Effector memory CD8-positive, alpha-beta T cell (primary cell): ENCODE measurements at places on chromosomes 5 and 9.

- no peak for DNase-seq
Measured at GRCh38 chr9:4098031-4098430, 201.8 kb downstream of the GLIS3 start.

DNA sequence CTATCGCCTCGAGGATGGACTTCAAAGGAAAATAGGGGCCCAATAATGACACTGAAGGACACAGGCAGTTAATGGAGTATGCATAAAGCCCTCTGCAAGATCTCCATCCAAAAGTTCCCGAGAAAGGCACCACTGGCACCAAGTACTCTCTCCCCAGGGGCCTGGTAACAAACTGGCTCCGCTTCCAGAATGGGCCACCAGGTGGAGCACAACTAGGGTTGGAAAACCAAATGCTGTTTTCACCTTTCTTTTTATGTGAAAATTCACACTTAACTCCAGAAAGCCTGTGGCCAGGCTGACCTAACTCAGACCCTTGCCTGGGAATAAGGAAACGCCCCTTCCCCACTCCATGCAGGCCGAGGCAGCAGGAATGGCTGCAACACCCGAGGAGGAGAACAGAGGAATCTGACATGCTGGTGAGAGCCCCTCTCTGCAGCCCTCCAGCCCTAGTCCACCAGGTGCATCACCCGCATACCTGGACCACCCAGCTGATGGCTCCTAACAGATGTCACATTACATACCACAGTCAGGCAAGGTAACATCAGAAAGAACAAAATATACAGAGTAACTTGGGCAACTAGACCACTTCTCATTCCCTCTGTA is 42.8 kb downstream of the CAMSAP1 start:
- DNase-seq: peak; percentile 62

- DNase-seq: no peak
Measured at GRCh38 chr9:134128727-134129679, 6.9 kb upstream of the WDR5 start.

GRCh38 chr5:59540366-59540765 is 353.2 kb downstream of the PDE4D start:
- DNase-seq: no peak

DNA sequence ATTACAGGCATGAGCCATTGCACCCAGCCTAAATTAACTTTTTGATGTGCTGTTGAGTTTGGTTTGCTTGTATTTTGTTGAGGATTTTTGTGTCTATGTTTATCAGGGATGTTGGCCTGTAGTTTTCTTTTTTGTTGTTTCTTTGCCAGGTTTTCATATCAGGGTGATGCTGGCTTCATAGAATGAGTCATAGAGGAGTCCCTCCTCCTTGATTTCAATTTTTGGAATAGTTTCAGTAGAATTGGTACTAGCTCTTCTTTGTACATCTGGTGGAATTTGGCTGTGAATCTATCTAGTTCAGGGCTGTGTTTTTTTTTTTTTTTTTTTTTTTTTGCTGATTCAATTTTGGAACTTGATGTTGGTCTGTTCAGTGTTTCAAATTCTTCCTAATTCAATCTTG is 1164.3 kb upstream of the DMAC1 start:
- no peak for DNase-seq

DNA sequence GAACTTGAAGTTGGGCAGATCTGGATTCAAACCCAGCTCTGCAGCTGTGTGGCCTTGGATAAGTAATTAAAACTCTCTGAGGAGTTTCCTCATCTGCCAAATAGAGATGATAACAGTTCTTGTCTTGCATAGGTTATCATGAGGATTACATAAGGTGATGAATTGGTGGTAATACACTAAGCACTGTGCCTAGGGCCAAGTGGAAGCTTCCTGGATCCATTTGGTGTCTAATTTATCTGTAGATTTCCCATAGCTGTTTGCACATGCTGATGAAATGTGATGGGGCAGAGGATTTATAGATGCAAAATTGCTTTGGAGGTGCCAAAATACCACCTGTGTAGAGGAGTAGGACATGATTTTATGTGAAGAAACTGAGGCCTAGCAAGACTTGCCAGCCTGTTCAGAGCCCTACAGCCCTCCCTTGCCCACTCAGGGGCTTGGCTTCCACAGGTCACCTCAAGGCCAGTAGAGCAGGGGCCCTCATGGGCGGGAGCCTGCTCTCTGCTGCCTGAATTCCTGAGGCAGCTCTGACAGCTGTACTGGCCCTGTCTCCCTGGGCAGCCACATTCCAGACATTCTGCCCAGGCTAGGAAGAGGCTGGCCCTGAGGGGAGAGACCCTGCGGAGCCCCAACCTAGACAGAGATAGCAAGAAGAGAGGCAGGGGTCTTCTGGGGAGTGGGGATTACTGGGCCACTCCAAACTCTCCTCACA is 5.9 kb upstream of the FAT2 start:
- no peak for DNase-seq

- DNase-seq: no peak
Measured at GRCh38 chr9:133839822-133840329, 101.7 kb upstream of the SARDH start.

GRCh38 chr5:36644727-36645126 is 38.3 kb downstream of the SLC1A3 start:
- no peak for DNase-seq

- no peak for DNase-seq
Measured at GRCh38 chr9:124348831-124349230, 66.4 kb downstream of the PSMB7 start.

DNA sequence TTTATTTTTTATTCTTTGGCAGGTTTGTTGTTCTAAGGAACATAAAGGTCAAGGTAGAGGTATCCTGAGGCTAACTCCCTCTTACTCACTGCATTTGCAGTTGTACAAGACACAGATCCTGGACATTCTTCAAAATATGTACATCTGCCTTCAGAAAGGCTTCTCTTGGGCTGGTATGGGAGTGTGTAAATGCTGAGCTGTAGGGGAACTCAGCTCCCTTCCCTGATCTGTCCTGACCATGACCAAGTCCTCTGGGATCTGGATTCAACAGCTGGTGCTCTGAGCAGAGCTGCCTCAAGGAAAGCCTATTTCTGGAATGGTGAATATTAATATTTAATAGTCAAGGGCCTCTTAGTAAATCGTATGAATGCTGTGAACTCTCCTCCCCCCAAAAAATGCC is 117.4 kb downstream of the PRKACG start:
- DNase-seq: no peak

DNA sequence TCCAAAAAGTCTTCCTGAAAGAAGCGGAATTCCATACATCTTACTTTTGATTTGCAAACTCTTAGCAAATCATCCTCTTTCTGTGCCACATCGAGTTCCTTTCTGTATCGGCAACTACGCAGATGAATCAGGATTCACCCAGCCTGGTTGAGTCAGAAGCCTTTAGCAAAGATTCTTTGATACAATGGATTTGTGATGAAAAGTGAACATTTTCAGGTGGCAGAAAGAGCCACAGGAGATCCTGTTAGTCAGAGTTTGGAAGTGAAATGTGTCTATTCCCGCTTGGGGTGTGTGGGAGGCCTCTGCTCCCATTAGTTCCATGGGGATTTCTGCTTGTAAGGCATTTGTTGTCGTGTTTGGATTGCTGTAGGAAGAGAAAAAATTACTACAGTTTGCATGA is 351.8 kb upstream of the WWC1 start:
- no peak for DNase-seq

DNA sequence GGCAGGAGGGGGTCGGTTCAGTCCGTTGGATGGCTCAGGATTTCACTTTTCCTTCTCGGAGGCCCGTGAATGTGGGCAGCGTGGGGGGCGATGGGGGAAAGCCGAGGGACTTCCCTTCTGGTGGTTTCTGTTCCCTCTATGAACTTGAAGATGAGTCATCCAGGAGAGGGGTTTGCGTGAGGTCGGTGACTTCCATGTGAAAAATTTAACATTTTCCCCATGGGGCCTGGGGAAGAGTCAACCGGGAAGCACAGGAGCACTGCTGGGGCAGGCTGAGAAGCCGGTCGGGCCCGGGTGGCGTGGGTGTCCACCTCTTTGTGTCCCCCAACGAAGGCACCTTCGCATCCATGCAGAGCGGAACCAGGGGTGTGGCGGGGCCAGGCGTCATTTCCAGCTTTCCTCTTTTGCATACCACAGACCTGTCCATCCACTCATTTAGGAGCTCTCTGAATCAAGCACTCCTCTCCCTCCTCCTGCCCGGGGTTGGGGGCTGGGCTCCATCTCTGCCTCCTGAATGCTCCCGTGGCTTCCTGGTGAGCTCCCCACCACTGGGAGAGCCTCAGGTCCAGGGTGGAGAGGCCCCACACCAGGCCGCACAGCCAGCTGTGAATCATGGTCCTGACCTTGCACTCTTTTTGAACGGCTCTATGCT is 68.4 kb downstream of the ANKRD33B start:
- DNase-seq: no peak

GRCh38 chr5:2879701-2880100 is 128.2 kb upstream of the IRX2 start:
- DNase-seq: no peak

GRCh38 chr5:177478711-177479646 is 5.5 kb upstream of the DBN1 start:
- DNase-seq: no peak

DNA sequence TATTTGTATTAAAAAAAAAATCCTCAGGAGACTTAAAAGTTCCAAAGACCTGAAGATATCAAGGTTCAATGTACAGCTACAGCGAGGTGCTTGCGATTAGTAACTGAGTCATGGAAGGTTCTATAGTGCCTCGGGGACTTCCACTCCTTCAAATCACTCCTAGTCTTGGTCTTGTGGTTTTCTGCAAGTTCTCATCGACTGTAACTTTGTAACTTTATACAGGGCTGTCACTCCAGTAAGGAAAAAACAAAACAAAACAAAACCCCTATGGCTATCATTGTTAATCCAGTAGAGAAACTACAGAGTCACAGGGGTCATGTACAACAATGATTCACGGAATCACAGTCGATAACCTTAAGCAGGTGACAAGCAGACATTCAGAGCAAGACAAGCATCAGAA is 39.8 kb upstream of the SELENOP start:
- no peak for DNase-seq

DNA sequence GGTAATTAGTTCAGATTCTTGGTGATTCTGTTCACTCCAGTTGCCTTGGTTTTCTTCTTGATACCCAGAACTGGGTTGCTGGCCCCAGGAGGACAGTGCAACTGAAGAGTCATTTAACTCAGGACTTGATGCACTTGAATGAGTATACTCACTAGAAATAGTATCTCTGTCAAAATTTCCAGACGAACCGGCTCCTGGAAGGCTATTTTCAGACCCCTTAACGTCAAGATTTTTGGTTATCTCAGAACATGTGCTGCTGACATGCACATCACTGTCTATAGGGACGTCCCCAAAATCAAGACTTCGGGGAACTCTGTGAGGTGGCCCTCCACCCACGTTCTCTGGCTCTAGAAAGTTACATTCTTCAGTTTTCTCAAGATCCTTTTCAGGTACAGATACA is 56.7 kb upstream of the PCA3 start:
- DNase-seq: no peak

DNA sequence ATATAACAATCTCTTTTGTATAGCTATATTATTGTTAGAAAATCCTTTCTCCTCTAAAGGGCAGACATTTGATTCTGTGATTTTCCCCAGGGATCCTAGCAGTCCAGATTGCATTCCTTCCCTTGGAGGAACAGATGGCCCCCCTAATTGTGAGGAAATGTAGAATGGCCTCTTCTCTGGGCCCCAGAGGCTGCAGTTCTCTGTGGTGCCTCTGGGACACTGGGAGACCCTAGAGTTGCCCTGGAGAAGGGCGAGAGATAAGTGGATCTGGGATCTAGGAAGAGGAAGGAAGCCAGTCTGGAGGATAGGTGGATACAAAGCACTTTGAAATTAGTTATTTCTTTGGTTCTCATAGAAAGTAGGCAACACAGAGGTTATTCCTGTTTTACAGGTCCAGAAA is 1.9 kb upstream of the HINT2 start:
- DNase-seq: no peak

DNA sequence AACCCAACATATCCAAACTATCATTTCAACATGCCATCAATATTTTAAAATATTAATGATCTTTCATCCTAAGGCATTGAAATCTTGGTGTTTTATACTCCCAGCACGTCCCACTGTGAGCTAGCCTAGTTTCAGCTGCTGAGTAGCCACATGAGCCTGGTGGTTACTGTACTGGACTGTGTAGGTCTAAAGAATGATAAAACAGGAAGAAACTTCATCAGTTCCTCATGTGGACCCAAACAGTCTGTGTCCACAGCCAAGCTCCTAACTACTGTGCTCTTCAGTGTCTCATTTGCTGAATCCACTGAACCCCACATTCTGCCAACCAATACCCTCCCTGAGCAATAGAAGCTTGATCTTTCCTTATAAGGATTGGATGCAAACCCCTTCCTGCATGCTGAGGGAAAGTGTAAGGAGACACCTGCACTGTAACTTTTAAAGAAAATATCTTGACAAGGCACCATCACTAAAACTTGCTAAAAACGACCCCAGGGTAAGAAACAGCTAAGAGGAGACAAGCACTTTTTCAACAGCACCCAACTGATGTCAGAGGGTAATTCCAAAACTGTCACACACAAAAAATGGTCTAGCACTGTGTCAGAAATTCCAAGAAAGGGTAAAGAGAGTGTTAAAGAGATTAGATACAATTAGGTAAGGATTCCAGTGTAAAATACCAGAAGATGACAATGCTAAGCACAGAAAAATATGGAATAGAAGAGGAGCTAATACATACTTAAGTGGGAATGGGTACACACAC is 126.9 kb downstream of the SPOCK1 start:
- no peak for DNase-seq

GRCh38 chr5:99020698-99021048 is 91.9 kb upstream of the CHD1 start:
- no peak for DNase-seq

GRCh38 chr5:15703901-15704300 is 203.9 kb downstream of the FBXL7 start:
- DNase-seq: no peak

GRCh38 chr5:143054480-143054941 is 284.3 kb downstream of the ARHGAP26 start:
- no peak for DNase-seq

GRCh38 chr9:21993893-21994555 is at the start of gene CDKN2A:
Gene CDKN2A, minus strand, starts transcription at chr9:21994392.
- peak; percentile 40 for DNase-seq

DNA sequence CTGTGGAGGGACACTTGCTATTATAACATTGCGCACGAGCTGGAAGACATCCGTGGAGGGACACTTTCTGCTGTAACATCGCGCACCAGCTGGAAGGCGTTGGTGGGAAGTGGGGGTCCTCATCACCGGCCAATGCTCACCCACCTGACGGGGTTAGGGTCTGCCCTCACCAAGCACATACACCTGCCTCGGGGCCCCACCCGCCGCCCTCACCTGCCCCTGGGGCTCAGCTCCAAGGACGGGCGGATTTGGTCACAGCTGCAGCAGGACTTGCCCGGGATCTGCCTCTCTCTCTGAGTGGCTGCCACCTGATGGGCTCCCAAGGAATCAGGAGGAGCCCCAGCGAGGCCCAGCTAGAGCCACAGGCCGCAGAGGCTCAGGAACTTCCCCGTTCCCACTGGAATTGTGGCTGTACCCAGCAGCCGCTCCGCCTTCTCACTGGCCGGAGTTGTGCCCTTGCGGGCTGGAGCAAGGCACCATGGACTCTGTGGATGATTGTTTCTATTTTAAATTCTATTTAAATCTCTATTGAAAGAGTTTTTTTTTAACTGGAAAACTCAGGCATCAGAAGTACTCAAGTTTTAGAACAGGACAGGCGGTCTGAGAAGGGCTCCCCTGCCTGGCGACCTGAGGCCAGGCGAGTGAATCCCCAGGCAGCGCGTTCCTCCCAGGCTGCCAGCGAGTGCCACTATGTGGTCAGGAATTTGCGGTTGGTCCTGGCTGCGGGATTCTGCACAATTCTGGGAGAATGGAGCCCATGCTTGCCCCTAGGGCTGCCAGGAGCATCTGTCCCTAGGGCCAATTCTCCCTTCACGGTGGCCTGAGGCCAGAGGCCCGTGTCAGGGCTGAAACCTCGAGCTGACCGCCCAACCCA is 38.9 kb upstream of the SLC6A3 start:
- DNase-seq: no peak
